T1000 (cell line): ENCODE measurements at places on chromosomes 6 and 20.

DNA sequence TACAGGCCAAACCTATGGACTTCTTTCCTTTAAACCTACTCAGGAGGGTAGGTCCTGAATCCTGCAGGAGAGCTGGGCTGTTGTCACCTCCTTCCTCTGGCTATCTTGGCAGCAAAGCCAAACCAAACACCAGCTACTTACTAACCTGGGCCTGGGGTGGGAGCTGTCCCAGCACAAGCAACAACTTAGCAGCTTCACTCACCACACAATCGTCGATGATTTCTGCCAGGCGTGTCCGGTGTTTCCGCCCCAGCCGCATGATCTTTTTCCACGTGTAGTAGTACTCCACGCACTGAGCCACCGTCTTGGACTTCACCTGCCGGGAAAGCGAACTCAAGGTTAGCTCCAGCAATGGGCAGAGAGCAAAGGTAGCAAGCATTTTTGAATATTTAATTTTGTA lies 25.4 kb upstream of the MRPS10 start:
- no peak for DNase-seq

DNA sequence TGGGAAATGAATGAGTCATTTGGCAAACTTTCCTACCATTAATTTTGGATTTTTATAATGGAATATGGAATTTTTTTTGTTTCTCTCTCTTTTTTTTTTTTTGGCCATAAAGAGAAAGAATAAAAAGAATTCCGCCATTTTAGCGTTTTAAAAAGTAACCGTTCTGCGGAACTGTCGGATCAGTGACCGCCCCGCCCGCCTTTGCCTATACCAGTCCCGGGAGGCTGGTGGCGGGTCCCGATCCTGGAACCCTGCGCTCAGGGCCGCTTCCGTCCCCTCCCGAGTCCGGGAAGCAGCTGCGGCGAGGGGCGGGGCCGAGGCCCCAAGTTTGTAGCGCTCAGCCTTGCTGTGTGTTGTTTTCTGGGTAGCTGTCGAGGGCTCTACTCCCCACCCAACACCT lies 609 bp downstream of the L3MBTL1 start:
- DNase-seq: no peak

GRCh38 chr6:99905209-99906106 lies 88.6 kb downstream of the MCHR2 start:
- no peak for DNase-seq

GRCh38 chr6:79713701-79714322 lies 82.7 kb downstream of the SH3BGRL2 start:
- DNase-seq: no peak

GRCh38 chr6:108995296-108995695 lies 99.3 kb downstream of the SESN1 start:
- no peak for DNase-seq
